Pericardium fibroblast (primary cell): ENCODE measurements at places on chromosomes 13 and 19. TPM values are rescaled to one million over a fixed set of nuclear protein-coding genes. Genes with fewer than 3 reads are reported as not detected.

CXCL17 gene
- total RNA-seq = not detected in 2 replicates

TMEM145 gene
- not detected in 2 replicates for total RNA-seq

RUBCNL gene
- total RNA-seq = not detected in 2 replicates

ADM5 gene
- total RNA-seq = 0.12 and 0.26 TPM in 2 replicates

ERICH6B gene
- not detected in 2 replicates for total RNA-seq

KIR3DL2 gene
- not detected in 2 replicates for total RNA-seq

ZNF626 gene
- 6.9 and 7.4 TPM in 2 replicates for total RNA-seq
